ENCODE measurements at places on chromosomes 13 and 19. TPM values are rescaled to one million over a fixed set of nuclear protein-coding genes. Genes with fewer than 3 reads are reported as not detected.
A peak's percentile ranks its signal among the peaks of the same experiment; 100 is the strongest.

GRCh38 chr19:10694706-10695307 lies 6.4 kb upstream of the QTRT1 start:
- peak; percentile 22 for DNase-seq

The BRCA2 gene
- 7.5 TPM for total RNA-seq

DNA sequence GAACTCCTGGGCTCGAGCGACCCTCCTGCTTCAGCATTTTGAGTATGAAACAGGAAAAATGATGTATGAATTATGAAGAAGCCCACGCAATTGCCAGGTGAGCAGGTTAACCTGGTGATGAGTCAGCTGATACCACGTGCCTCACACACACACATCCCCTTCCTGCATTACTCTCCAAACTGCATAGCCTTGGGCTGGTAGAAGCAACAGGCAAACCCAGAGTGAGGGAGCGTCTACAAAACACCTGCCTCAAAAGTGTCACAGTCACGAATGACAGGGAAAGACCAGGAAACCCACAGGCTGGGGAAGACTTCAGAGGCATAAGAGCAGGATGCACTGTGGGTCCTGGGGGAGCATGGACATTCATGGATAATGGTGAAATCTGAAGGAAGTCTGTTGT lies 192.8 kb upstream of the IRS2 start:
- no peak for DNase-seq

GRCh38 chr13:38804536-38804935 lies 117.7 kb downstream of the FREM2 start:
- no peak for DNase-seq

GRCh38 chr13:85575110-85575509 lies 224.1 kb downstream of the SLITRK6 start:
- DNase-seq = no peak

The OR7D2 gene
- 0.07 TPM for total RNA-seq

- no peak for DNase-seq
Observed at GRCh38 chr13:34611671-34612070, 330.4 kb upstream of the NBEA start.

The URAD gene
- not detected for total RNA-seq

The ZFP82 gene
- total RNA-seq = 14.4 TPM

The RNF17 gene
- total RNA-seq = not detected

The ZNF823 gene
- 5.1 TPM for total RNA-seq

The PBX4 gene
- 11.8 TPM for total RNA-seq

The CD37 gene
- total RNA-seq = 1,998 TPM

GRCh38 chr13:25168790-25169189 lies 3.3 kb downstream of the AMER2 start:
- no peak for DNase-seq

DNA sequence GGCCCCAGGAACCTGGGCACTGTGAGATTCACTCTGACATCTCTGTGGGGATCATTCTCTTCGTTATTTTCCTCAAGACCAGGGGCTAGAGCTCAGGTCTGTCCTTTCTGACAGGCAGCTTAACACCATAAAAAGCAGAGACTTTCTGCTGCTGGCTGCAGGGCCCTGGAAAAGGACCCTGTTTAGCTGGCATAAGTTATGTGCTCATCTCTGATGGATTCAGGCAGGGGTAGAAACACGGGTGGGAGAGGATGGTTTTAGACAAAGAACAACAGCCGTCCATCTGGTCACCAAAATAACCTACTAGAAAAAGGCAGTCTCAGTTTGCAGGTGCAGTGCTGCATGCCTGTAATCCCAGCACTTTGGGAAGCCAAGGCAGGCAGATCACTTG lies 2.3 kb upstream of the GPI start:
- DNase-seq = no peak

- no peak for DNase-seq
Observed at GRCh38 chr13:33058776-33059327, 42.6 kb downstream of the KL start.

DNA sequence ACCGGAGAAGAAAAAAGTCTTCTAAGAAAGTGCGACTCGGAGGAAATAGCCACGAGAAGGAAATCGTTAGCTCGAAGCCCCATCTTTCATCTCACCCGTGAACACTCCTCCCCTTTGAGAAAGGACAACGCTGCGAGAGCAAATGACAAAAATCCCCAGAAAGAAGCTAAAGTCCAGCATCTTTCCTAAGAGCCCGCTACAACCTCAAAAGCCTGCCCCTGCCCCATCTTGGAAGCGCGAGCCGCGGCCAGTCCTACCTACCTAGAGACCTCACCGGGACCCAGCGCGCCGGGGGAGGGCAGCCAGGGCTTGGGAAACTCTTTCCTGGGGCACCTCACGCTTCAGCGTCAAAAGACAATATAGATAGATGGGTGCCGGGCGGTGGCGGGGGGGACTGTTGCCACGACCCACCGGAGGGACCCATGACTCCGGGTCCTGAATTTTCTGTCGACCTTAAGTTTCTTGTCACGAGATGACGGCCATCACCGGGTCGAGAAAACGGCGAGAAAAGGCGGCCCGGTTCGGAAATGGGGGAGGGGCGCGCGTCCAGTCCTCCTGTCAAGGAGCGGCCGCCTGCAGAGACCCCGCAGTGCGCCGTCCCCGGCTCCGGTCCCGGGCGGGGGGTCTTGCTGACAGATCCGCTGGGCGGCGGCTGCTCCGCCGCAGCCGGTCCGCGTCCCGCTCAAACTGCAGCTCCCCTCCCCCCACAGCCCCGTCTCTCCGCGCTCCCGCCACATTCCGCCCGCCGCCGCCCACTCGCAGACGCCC lies 65.9 kb downstream of the KCNRG start:
- DNase-seq = peak; percentile 76

The HSD17B14 gene
- 2.9 TPM for total RNA-seq

GRCh38 chr13:37966266-37966665 lies 96.7 kb upstream of the TRPC4 start:
- DNase-seq = no peak

DNA sequence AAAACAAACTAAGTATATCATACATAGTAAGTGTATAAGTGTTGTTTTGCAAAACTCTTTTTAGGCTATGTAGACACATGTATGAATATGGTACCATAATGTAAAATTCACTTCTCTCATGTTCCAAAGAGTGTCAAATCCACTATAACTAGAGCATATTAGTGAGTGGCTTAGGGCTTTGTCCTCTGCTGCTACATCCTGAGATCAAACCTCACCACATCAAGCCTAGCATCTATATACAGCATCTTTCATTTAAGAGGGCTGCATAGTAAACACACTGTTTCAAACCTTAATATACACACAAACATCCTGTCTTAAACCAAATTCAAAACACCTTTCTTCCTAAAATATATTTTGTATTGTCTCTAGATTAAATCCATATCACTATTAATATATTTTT lies 38.7 kb downstream of the ELF1 start:
- no peak for DNase-seq
